HL-60 (cell line): ENCODE measurements at places on chromosomes 12 and 14.

DNA sequence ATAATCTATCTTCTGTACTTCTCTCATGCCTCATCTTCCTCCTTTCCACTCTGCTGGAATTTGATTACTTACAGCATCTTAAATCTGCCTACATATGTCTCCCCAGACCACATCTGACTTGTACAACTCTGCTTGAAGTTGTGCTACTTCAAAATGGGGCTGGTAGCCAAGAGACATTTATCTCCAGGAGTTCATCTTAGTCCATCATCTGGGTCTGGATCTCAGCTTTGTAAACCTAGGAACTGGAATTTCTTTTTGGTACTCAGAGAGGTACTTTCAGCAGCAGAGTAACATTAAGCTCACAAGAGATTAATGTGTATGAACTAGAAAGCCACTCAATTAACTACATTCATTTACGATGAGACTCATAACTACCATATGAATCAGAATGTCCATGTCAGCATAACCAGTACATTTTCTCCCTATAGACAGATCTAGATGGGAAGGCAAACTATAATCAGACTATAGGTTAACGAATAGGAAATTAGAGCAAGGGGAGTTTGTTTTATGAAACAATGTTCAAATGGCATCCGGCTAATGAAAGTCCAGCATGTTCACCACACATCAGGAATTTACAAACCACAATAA lies 178.8 kb downstream of the CEP128 start:
- no peak for DNase-seq

DNA sequence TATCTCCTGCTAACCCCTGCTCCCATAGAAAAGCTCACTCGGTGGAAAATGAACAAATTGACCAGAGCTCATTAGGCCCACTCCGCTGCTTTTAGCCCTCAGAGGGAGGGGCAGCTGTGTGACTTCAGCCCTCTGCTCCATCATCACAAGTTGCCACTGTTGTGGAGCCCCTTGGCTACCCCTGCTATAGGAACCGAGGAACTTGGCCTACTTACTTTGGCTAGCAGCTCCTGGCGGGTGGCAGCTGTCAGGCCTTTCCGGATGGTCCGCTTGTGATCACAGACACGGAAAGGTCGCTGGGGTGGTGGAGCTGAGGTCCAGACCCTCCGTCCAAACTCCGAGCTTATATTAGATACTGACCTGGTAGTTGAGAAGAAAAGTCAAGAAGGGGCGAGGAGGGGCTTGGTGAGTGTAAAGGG lies 612 bp downstream of the CIDEB start:
- DNase-seq = no peak

DNA sequence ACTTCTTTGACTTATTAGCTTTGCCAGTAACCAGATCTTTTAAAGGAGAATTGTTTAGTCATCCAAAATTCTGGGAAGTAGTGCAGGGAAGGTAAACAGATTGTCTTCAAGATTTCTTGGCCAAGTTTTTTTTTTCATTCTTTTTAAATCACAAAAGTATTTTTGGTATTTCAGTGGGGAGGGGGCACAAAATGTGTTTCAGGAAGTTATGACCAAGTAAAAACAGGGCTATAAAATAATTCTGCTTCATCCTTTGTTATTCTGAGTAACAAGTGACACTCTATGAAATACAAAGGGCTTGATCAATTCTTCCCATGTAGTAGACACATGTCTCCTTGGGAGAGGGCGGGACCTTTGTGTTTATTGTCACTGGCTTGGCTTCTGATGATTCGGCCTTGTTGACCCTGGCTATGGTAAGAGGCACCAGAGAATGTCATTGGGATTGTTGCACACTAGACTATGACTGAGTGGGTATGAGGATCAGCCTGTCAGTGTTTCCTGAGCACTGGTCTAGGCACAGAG lies 55.4 kb downstream of the SUSD6 start:
- no peak for DNase-seq

DNA sequence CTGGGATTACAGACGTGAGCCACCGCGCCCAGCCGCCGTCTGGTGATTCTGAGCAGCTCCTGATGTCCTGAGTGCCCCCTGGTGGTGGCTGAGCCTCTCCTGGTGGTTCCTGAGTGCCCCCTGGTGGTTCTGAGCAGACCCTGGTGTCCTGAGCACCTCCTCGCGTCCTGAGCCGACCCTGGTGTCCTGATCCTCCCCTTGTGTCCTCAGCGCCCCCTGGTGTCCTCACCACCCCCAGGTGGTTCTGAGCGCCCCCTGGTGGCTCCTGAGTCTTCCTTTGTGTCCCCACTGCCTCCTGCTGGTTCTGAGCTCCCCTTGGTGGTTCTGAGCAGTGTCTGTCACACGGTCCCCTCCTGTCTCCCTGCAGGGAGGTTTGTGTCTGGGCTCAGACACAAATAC lies 1304.9 kb downstream of the TMEM121 start:
- DNase-seq = no peak

DNA sequence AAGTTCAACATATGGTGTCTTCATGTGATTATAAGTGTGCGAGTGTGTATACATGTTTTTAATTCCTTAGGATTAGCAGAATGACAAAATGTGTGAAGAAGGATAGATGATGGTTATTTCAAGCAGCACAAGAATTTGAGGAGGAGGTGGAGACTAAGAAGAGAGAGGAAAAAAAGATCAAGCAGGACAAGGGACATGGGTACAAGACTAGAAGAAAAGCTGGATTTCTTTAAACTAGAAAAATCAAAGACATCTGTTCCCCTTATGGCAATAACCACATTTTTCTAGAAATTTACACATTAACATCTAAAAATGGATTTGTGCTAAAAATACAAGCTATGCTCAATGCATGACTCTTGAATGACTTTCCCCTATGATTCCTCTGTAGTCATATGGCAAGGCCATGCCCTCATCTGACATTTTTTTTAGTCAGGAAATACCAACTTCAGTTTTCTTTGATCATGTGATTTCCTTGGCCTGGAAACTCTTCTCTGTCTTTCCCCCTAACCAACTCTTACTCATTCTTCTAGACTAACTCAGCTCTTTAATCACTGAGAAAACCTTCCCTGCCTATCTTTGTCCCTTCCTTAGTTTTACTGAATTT lies 435.8 kb downstream of the NRXN3 start:
- DNase-seq = no peak

- no peak for DNase-seq
These were observed 230.1 kb upstream of the PLXNC1 start for GRCh38 chr12:93918262-93918661.
